Activated T-cell treated with anti-CD3 and anti-CD28 coated beads, Interleukin-2, amount 50 U/mL, for 24 hours (primary cell): ENCODE measurements at places on chromosomes 7 and 10.

GRCh38 chr10:101716891-101717659, 22.1 kb upstream of the FBXW4 start:
- H3K4me1 ChIP-seq: peaks cover 11% of the 10 kb centered on the region
- no peak overlapping the region for H3K4me3 ChIP-seq
- H3K27ac ChIP-seq: peak overlapping the region; percentile 86
- no peaks in the 10 kb centered on the region for H3K36me3 ChIP-seq
- peaks cover 23% of the 10 kb centered on the region for H3K27me3 ChIP-seq

GRCh38 chr10:25811052-25811685, 122.9 kb upstream of the MYO3A start:
- H3K27me3 ChIP-seq: no peaks in the 10 kb centered on the region
- no peaks in the 10 kb centered on the region for H3K4me1 ChIP-seq
- no peaks in the 10 kb centered on the region for H3K36me3 ChIP-seq
- H3K27ac ChIP-seq: no peak overlapping the region
- no peak for DNase-seq
- no peak overlapping the region for H3K4me3 ChIP-seq

GRCh38 chr7:45114926-45115325, 3.4 kb upstream of the TBRG4 start:
- no peak overlapping the region for H3K4me3 ChIP-seq
- H3K4me1 ChIP-seq: peaks cover 14% of the 10 kb centered on the region
- H3K27me3 ChIP-seq: no peaks in the 10 kb centered on the region

DNA sequence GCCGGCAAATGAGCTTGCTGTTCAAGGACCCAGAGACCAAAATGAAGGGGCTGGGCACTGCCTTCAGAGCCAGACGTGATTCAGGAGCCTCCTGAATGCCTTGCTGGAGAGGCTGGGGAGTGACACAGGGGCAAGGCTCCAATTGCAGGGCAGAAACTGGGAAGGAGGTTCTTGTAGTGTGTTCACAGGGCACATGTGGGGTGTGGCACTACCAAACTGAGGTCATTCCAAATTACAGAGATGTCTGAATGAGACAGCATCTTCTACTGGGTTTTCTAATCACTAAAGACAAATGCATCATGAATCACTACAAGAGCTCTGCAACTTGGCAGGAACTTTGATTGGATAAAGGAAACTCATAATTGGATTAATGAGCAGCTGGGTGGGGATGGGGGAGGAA, 17.8 kb downstream of the CRTAC1 start:
- H3K27me3 ChIP-seq: peaks cover 45% of the 10 kb centered on the region
- H3K4me3 ChIP-seq: no peak overlapping the region
- no peaks in the 10 kb centered on the region for H3K36me3 ChIP-seq
- no peak for DNase-seq
- H3K27ac ChIP-seq: no peak overlapping the region
